ENCODE measurements at places on chromosomes 6 and 20.

DNA sequence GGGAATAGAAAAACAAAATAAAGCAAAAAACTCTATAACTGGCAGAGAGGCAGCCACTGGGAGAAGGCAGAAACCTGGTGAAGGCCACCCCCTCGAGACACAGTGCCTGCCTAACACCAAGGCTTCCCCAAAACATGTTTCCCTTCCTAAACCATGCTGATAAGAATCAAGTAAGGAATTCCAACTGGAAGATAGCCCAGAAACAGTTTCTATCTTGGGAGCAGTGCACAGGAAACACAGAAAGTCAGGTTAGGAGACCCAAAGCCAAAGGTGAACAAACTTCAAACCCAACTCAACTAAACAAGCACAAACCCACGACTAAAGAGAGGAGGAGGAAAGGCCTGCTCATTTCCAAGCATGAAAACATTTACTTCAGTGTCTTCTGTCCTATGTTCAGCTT, 433.7 kb upstream of the RGS17 start:
- H3K4me1 ChIP-seq, result no peaks in the 10 kb centered on the region
- no peaks in the 10 kb centered on the region for H3K36me3 ChIP-seq
- H3K27ac ChIP-seq, result no peak overlapping the region
- no peak overlapping the region for H3K4me3 ChIP-seq
- no peaks in the 10 kb centered on the region for H3K27me3 ChIP-seq
- no peak for DNase-seq

GRCh38 chr20:43252761-43253160, 63.1 kb upstream of the PTPRT start:
- no peak for DNase-seq
- H3K4me1 ChIP-seq, result no peaks in the 10 kb centered on the region

- H3K27me3 ChIP-seq, result no peaks in the 10 kb centered on the region
- H3K4me1 ChIP-seq, result peaks cover 43% of the 10 kb centered on the region
- peak overlapping the region; percentile 67 for H3K4me3 ChIP-seq
- peak; percentile 44 for DNase-seq
- peak overlapping the region; percentile 97 for H3K27ac ChIP-seq
These were observed 118.0 kb downstream of the NFATC2 start for GRCh38 chr20:51424270-51425117.

GRCh38 chr6:55822815-55823214, 52.6 kb downstream of the BMP5 start:
- no peaks in the 10 kb centered on the region for H3K36me3 ChIP-seq
- no peak overlapping the region for H3K4me3 ChIP-seq
- no peak overlapping the region for H3K27ac ChIP-seq
- DNase-seq, result no peak
- H3K27me3 ChIP-seq, result no peaks in the 10 kb centered on the region

- no peak overlapping the region for H3K4me3 ChIP-seq
- H3K4me1 ChIP-seq, result no peaks in the 10 kb centered on the region
- H3K27me3 ChIP-seq, result no peaks in the 10 kb centered on the region
- H3K36me3 ChIP-seq, result peaks cover 14% of the 10 kb centered on the region
- DNase-seq, result no peak
- H3K27ac ChIP-seq, result no peak overlapping the region
These were observed 68.8 kb upstream of the LTV1 start for GRCh38 chr6:143774347-143774746.

- peaks cover 32% of the 10 kb centered on the region for H3K27me3 ChIP-seq
- peaks cover 8% of the 10 kb centered on the region for H3K4me1 ChIP-seq
- DNase-seq, result no peak
- H3K36me3 ChIP-seq, result no peaks in the 10 kb centered on the region
- H3K4me3 ChIP-seq, result no peak overlapping the region
- no peak overlapping the region for H3K27ac ChIP-seq
These were observed 28.0 kb upstream of the PTGIS start for GRCh38 chr20:49595811-49596561.
